ENCODE measurements at places on chromosomes 7 and 10. TPM values are rescaled to one million over a fixed set of nuclear protein-coding genes. Genes with fewer than 3 reads are reported as not detected.

Gene SFTPA1
- polyA plus RNA-seq, result not detected

Gene IKZF1
- polyA plus RNA-seq, result 2.4 TPM

Gene GPR15LG
- not detected for polyA plus RNA-seq

Gene FAM25G
- not detected for polyA plus RNA-seq

Gene CRPPA
- 4.6 TPM for polyA plus RNA-seq

Gene DDIT4
- polyA plus RNA-seq, result 52.6 TPM

Gene LRRC4
- polyA plus RNA-seq, result 4.7 TPM

Gene BLVRA
- polyA plus RNA-seq, result 29.0 TPM

Gene PKD2L1
- not detected for polyA plus RNA-seq

Gene FAM237B
- polyA plus RNA-seq, result not detected

DNA sequence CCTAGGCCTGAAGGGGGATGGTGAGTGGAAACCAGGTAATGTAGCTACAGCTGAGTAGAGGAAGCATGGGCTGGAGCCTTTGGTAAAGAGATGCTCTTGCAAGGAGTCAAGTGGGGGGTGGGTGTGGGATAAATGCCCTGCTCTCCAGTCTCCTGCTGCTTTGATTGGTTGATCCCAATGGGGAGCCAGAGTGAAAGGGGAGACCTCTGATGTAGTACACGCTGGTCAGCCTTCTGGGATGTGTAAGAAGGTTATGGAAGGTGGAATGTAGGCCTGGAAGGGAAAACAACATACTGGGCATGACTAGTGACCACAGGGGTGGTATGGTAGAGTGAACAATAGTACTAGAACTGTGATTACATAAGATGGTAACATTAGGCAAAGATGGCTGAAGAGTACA is 44.3 kb downstream of the TET1 start:
- DNase-seq, result no peak

GRCh38 chr7:64733550-64734240 is 60.5 kb upstream of the ZNF138 start:
- DNase-seq, result no peak

- DNase-seq, result peak; percentile 14
Measured at GRCh38 chr10:93995598-93996271, 2.0 kb downstream of the PLCE1 start.

DNA sequence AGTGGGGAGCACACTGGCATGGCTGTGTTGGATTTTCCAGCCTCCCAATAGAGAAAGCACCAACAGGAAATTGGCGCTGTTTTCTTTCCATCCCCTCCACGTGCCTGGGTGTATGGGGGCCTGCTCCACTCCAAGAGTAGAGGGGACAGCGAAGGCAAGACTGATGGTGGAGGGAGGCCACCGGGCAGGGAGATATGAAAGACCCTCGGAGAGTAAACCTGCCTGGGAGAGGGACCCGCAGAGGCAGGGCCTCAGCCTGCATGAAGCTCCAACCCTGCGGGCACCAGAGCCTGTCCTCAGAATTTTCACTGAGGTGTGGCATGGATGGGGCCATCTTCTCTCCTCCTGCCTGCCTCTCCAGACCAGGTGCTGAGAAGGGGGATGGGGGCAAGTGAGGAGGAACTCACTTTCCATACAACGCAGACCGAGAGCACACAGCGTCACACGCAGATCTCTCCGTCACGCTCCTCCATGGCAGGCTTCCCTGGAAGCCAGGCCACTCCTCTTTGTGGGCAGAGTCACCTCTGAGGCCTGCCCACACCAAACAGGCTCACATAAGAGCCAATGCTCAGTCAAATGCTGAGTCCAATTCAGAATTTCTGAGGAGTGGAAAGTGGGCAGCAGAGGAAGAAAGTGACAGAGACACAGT is 18.8 kb downstream of the ANXA11 start:
- no peak for DNase-seq

DNA sequence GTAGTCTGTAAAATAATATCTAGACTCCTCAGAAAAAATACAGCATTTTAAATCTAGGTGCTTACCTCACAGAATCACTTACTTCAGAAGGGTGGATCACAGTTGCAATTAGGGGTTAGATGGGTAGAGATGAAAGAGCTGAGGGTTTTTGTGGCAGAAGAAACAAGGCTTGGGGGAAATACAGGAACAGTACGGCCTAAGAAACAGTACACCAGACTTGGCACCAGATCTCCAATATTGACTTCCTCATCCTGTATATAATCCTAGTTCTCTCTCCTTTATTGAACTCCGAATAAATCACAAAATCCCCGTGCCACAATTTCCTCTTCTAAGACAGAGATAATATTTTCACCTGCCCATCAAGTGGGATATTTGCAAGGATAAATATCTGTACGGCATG is 14.3 kb downstream of the CEP41 start:
- no peak for DNase-seq

DNA sequence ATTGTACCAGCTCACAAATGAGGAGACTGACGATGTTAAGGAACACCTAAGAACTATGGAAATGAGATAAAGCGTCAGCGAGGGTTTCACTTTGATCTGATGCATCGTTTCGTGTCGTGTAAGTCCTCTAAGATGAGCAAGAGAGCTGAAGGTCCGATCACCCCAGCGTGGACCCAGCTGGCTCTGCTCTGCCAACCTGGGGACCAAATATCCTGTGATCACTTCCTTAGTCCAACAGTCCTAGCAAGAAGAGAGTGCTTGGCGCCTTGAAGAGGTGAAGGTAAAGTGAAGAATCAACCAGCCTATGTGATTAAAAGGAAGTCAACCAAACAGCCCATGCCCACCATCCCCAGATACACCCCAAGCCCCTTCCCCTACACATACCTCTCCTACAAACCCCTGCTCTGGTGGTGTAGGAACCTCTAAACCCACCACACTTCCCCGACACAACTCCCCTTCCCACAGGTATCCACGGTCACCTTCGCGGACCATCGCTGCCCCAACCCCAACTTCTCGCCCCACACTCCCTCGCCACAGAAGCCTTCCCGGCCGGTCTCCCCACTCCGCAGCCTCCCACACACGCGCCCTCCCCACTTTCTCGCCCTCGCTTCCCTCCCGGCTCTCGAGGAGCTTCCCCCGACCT is 722 bp downstream of the UPF2 start:
- peak; percentile 8 for DNase-seq
